NCI-H748 treated with DMSO at 0.1 percent for 48 hours (cell line): ENCODE measurements at places on chromosomes 16 and 17.

GRCh38 chr17:41987642-41988041 is 21.0 kb downstream of the CNP start:
- no peak for DNase-seq

DNA sequence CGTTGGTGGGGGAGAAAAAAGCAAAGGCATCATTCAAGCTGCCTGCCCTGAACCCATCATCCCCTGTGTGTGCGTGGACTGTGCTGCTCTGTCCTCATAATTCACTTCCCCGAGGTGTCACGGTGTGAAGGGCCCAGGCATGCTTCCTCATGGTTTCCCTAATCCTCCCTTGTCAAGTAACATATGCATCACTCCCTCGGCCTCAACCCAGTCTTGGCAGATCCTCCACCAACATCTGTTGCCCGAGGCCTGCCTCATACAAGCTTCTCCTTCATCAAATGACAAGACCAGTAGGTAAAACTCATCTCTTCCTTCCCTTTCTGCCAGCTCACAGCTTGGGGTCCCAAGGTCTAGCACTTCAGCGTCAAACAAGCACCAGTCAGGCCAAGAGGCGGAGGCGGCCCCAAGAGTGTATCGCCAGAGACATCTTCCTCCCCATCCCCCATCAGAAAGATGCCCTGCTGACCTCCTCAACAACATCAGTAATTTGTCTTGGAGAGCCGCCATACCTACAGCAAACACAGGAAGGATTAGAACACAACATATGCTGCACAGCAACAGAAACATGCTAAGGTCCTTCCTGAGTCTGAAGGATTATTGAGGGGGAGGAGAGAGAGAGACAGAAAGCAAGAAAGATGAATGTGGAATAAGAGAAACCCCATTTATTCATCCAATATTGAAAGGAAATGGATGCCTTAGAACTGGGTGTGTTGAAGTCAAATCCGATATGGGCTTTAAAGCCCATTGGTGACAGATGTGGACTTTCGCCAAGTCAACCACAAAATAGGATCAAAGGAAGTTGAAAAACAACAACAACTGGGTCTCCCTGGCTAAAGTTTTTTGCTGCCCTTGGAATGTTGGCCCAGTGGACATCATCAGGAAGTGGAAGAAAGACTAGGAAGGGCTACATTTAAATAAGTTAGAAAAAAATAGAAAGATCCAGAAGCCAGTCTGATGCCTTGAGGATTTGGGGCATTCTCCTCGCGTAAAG is 38.4 kb downstream of the SOX9 start:
- DNase-seq = no peak

GRCh38 chr16:27756206-27756970 is 206.4 kb downstream of the KATNIP start:
- DNase-seq = no peak

GRCh38 chr16:1122398-1122765 is 26.3 kb upstream of the C1QTNF8 start:
- no peak for DNase-seq

GRCh38 chr17:80008383-80008840 is 27.3 kb downstream of the TBC1D16 start:
- no peak for DNase-seq

DNA sequence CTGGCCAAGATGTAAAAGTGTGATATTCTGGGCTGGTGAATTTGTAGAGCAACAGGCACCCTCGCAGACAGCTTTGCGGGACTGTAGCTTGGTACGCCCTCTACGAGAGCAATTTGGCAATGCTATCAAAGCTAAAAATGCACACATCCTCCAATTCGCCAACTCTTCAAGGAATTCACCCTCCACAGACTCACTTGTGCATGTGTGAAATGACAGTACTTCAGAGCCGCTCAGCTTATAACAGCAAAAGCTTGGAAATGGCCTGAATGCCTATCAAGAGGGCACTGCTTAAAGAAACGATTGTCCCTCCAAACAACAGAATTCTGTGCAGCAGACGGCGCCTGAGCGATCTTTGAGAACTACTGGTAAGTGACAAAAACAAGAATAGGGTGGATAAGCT is 130.8 kb downstream of the SDK2 start:
- no peak for DNase-seq

GRCh38 chr17:40360091-40360490 is 4.4 kb downstream of the GJD3 start:
- DNase-seq = no peak

DNA sequence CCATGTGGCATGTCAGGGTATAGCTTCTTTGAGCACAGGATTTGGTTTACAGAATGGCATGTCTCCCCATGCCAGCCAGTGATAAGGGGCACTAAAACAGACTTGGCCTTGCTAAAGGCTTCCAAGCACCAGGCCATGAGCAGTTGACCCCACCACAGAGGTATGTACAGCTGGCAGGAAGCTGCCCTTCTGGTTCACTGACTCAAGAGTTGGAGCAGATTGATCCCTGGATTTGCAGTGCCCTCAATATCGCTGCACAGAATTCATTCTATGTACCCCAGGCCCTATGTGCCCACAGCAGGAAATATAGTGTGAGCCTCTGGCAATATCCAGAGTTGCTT is 24.3 kb downstream of the HLF start:
- DNase-seq = no peak

DNA sequence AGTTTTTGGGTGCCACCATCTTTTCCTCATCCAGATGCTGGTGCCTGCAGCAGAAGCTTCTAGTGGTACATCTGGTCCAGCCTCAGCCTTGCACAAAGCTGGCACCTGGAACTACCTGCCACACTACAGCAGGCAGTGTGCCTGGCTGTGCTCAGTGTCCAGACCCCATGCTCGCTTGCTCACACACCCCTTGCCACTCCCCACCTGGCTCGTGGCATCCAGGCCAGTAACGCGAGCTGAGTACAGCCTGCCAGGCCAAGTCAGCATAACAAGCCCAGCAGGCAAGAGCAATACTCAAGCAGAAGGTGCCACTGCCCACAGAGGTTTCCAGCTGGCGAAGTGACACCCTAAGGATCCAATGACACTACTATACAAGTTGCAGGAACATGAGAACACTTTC is 29.7 kb upstream of the KIF2B start:
- no peak for DNase-seq

DNA sequence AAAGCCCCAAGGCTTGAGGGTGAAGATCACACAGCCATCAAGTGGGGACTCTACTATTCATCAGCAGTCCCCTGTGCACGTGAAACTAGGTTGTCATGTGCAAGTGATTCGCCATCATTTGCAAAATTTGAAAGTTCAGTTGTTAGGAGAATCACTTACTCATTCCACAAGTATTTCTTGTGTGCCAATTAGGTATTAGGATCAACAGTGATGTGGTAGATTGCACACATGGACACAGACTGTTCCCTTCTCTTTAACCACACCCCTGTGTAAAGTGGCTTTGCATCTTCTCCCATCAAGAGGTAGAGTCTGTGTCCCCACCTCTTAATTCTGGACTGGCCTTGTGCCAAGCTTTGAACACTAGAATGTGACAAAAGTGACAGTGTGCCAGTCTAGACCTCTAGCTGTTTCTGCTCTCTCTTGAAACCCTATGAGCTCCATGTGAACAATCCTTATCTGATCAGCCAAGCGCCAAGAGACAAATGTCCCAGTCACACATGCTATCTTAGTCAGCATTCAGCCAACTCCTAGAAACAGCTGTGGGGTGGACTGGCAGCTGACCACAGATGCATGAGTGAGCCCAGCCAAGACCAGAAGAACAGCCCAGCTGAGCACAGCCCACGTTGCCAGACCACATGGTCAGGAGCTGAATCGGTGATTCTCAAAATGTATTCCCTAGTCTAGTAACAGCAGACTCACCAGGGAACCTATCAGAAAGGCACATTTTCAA is 31.5 kb upstream of the SHISA9 start:
- no peak for DNase-seq

DNA sequence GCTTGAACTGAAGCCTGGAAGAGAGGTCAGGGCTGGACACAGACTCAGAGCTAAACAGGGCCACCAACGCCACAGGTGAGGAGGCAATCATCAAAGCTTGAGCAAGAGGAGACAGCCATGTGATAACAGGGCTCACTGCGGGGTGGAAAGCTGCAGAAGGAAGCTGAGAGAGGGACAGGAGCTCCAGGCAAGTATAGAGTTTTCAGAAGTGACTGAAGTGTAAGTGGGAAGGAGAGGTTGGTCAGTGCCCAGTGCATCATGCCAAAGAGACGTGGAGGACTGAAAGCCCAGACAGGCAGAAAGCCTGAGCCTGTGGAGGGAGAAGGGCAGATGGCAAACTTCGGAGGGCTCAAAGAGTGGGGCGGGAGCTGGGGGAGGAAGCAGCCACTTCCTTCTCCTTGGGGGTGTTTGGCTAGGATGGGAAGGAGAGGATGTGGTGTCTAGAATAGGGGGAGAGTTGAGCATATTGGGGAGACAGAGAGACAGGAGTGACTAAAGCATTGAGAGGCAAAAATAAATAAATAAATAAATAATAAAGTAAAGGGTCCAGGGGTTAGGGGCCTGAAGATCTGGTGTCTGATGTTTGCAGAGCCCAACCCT is 2.6 kb downstream of the KIFC3 start:
- no peak for DNase-seq

DNA sequence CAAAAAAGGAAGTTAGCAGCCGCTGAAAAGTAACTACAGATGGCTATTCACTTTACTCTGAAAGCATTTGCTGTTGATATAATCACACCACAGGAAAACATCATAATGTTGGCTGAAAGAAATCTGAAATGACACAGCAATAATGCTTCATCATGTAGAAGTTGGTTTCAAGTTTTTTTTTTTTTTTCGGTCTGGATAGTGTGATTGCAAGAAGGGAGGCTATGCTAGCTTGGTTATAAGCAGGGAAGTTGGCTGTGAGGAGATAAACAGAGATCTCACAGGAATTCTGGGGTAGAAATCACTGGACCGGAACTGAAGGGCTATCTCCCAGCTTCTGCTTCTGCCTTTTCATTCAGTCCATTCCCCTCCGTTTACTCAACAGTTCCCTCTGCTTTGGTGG is 57.9 kb downstream of the MYO1D start:
- no peak for DNase-seq
